Epithelial cell of proximal tubule (primary cell): ENCODE measurements at places on chromosomes 11 and 22. TPM values are rescaled to one million over a fixed set of nuclear protein-coding genes. Genes with fewer than 3 reads are reported as not detected.
A peak's percentile ranks its signal among the peaks of the same experiment; 100 is the strongest.

DNA sequence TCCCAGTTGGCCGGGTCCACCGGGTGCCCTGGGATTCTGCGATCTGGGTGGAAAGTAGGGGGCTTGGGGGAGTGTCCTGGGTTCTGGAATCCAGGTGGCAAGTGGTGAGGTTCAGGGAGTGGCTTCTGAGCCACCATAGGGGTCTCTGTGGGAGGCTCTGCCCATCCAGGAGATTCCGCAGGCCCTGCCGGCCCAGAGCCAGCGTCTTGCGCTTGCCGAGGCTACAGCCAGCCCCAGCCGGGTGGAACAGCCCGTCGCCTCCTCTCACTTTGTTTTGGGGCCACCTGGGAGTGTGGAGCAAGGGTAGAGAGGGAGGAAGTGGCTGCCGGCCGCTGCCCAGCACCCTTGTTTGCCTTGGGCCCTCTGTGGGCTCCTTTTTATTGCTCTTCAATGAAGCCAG, 60.6 kb upstream of the PPP6R3 start:
- DNase-seq = no peak

DNA sequence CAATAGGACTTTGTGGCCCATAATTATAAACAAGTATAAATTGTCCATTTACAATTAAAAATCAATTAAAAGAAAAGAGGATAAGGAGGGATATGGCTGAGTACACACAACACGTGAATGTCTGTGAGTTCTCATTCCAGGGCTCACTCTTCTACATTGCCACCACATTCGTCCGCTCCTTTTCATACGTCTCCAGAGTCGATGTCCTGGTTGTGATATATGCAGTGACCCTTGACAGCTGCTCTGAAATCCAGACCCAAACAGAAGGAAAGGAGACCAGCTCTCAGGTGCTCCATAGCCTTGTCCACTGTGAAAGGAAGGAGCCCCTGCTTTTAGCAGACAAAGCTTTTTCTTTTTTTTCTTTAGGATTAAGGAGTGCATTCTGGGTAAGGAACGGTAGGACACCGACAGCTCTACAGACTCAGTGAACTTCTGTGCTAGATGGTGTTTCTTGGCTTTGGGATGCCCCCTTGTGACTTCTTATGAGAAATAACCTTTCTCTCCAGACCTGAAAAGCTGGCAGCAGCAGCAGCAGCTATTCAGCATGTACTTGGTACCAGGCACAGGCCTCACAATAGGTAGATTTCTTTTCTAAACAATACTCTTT, 19.7 kb upstream of the DNAJB13 start:
- DNase-seq = no peak

GRCh38 chr11:2532704-2533586, 88.1 kb downstream of the KCNQ1 start:
- DNase-seq = peak; percentile 29

SYTL2 gene
- total RNA-seq = 5.6 and 25.7 TPM in 2 replicates
